ENCODE measurements at places on chromosomes 11 and 22. TPM values are rescaled to one million over a fixed set of nuclear protein-coding genes. Genes with fewer than 3 reads are reported as not detected.

The SERPING1 gene
- total RNA-seq = 516 TPM

The CABP4 gene
- 3.8 TPM for total RNA-seq

The C11orf65 gene
- total RNA-seq = 0.32 TPM

The LRRC32 gene
- total RNA-seq = 136 TPM

- peak; percentile 95 for DNase-seq
These were observed 75.3 kb downstream of the FBLN1 start for GRCh38 chr22:45577746-45578523.

The OR52A1 gene
- not detected for total RNA-seq

The OR5A1 gene
- not detected for total RNA-seq

DNA sequence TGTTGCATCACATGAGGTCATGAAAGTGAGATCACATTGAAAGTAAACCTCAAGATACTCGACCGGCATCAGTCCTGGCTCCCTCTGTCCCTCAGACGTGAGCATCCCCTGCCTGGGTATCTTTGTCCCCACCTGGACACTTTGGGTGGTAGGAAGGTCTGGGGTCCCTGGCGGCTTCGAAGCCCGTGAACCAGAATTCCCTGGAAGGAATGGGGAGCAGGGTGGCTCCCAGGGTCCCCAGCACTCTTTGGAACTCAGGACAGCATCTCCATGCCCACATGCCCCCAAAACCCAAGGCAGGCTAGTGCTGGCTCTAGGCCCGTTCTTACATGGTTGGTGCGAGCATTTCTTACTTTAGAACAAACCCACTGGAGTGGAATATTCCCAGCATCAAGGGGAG, 7.5 kb downstream of the DERL3 start:
- DNase-seq = no peak

DNA sequence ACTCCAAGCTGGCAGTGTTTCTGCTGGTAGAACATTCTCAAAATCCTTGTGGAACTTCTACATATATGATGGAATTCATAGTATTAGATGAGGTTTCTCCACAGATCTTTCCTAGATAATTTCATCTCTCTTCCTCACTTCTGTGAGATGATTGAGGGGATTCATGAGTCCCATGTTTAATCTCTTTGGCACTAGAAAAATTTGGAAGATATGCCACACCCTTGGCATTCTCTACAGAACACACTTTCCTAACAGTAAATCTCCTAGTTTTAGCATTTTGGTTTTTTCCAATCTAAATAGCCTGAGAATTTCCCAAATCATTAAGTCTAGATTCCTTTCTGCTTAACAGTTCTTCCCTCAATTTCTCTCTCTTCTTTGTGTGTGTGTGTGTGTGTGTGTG, 35.3 kb downstream of the MED15 start:
- DNase-seq = no peak

- DNase-seq = no peak
These were observed 72.1 kb downstream of the LRRC32 start for GRCh38 chr11:76598426-76598839.

Measured in mesenteric fat pad (tissue), 1 donor.